ENCODE measurements at places on chromosomes 3 and 15. TPM values are rescaled to one million over a fixed set of nuclear protein-coding genes. Genes with fewer than 3 reads are reported as not detected.

Gene MNS1
- total RNA-seq = 0.84 TPM

Gene SIDT1
- 6.8 TPM for total RNA-seq

Gene PEAK1
- 37.8 TPM for total RNA-seq

Gene PLSCR4
- 85.6 TPM for total RNA-seq

Gene OSTN
- not detected for total RNA-seq

Gene KIF23
- total RNA-seq = 1.6 TPM

Gene SERPINI1
- 2.2 TPM for total RNA-seq

Gene SV2B
- 4.9 TPM for total RNA-seq

Gene WDR93
- total RNA-seq = not detected

Gene IMPG2
- 0.56 TPM for total RNA-seq

Gene SCAMP5
- total RNA-seq = 3.2 TPM

Gene NANOGP8
- total RNA-seq = not detected

Gene CPN2
- 0.50 TPM for total RNA-seq

Gene DGKG
- total RNA-seq = 2.4 TPM

Gene PLA2G4B
- total RNA-seq = 1.1 TPM

Gene PPP1R14D
- not detected for total RNA-seq

Gene CA12
- total RNA-seq = 0.75 TPM

Gene CCDC12
- 30.8 TPM for total RNA-seq

Gene SPINK8
- not detected for total RNA-seq

Gene LMAN1L
- total RNA-seq = not detected

Gene ANKRD63
- total RNA-seq = not detected

Gene TMEM207
- not detected for total RNA-seq

Gene RPP14
- total RNA-seq = 8.9 TPM

Gene UROC1
- not detected for total RNA-seq

Gene GRAMD1C
- 10.9 TPM for total RNA-seq

Gene GOLGA6D
- not detected for total RNA-seq

Gene LRRC31
- total RNA-seq = not detected

Gene ACOX2
- 18.2 TPM for total RNA-seq

Gene DUSP7
- total RNA-seq = 20.5 TPM

Gene CRTC3
- total RNA-seq = 31.5 TPM

Gene FOXL2
- not detected for total RNA-seq

Gene GHSR
- total RNA-seq = not detected

Gene SLC7A14
- total RNA-seq = 0.06 TPM

Gene SLC12A1
- total RNA-seq = not detected

Measured in omental fat pad (tissue), 4 donors.